Stimulated activated CD8-positive, alpha-beta memory T cell treated with anti-CD3 and anti-CD28 coated beads, Interleukin-7, amount 100 ng/mL, for 24 hours (primary cell): ENCODE measurements at places on chromosomes 2 and 18.

DNA sequence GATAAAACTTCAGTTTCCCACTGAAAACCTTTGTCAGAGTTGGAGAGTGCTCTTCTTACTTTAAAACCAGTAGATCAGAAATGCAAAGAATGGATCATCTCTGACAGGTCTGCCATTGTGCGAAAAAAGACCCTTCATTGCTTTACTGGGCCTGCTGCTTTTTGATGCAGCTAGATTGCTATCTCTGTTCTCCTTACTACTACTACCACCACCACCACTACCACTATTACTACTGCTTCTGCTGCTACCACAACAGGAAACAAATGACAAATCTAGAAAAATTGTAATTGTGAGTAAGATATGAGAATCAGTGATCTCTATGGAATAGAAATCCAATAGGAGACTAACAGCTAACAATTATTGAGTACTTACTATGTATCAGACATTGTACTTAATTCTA lies 85.8 kb downstream of the PKP4 start:
- no peak for DNase-seq

DNA sequence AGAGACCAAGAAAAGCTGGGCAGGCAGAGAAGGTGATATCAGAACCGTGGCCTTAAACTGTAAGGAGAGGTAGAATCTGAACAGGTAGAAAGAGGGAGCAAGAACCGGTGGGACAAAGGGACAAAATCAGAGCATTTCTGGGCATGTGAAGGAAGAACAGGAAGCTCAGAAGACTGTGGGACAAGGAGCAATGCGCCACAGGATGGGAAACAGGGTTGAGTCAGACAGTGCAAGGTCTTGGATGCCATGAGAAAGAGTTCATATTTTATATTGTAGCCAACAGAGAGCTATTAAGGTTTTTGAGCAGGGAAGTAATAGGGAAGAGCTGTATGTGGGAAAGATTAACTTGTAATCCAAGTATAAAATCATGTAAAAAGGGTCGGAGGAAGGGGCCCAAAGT lies 106.4 kb upstream of the UGP2 start:
- DNase-seq = no peak

DNA sequence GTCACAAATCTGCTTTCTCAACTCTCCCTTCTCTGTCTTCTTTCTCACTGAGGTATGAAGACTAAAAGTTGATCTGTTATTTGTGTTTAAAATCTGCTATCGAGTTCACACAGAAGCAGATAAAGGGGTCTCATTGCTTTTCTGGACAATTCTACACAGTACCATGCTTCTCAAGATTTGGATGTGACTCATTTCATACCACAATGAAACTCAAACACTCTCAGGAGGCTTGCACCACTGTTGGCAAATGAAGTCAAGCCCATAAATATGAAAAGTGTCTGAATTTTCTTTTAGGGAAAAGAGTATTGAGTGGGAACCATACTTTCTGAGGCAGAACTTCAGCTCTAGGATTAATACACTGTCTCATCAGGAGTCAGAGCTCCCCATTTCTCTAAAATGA lies 274.6 kb upstream of the CYRIA start:
- no peak for DNase-seq

DNA sequence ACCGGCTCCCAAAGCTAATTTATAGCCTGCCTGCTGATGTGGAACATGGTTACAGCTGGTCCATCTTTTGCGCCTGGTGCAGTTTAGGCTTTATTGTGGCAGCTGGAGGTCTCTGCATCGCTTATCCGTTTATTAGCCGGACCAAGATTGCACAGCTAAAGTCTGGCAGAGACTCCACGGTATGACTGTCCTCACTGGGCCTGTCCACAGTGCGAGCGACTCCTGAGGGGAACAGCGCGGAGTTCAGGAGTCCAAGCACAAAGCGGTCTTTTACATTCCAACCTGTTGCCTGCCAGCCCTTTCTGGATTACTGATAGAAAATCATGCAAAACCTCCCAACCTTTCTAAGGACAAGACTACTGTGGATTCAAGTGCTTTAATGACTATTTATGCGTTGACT lies 51.4 kb downstream of the TMEM178A start:
- no peak for DNase-seq

GRCh38 chr2:37198681-37199065 lies 2.4 kb downstream of the CEBPZOS start:
- DNase-seq = no peak

- no peak for DNase-seq
These were observed 54.6 kb downstream of the OLA1 start for GRCh38 chr2:174193737-174194136.

GRCh38 chr18:63586966-63587365 lies at the start of gene SERPINB13:
SERPINB13 (plus strand) TSS chr18:63587343; CDS start chr18:63588668, 1,325 bp downstream.
- no peak for DNase-seq

- no peak for DNase-seq
These were observed 44.5 kb downstream of the ABHD3 start for GRCh38 chr18:21660078-21660477.

DNA sequence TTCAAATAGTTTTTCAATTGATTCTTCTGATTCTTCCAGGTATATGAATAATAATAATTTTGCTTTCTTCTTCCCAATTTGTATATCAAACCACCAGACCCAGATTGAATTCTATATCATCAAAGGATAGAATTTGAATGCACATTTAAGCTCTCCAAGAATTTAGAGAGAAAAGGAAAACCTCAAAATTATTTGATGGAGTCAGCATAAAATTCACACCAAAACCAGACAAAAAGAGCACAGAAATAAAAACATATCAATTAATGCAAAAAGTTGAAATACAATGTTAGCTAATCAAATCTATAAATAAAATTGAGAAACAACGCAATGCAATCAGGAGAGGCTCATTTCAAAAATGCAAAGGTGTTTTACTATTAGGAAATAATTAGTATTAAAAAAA lies 248.0 kb upstream of the HS6ST1 start:
- DNase-seq = no peak

DNA sequence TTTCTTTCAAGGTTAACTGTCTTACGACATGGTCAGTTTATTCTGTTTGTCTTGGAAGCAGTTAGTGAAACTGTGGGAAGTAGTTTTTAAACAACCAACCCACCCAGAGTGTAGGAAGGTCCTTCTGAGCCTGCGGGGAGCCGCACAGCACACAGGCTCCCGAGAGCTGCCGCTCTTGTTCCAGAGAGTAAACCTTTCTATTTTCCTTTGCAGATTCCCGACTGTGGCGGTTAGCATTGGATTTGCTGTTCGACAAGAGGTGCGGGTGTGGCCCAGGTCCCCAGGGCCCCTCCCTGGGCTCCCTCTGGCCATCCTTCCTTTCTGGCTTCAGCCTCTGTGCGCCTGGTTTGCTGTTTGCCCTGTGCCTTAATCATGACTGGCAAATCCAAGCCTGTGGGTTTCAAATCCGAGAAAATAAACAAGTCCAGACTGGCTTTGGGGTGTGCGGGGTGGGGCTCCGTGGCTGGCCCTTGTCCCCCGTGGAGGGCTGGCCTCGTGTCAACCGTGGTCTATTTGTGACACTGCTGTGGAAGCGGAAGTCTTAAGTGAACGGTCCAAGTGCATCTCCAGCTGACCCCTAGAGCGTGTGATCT lies 30.7 kb downstream of the IMPA2 start:
- DNase-seq = no peak

GRCh38 chr18:50707855-50708469 lies 111.9 kb downstream of the MRO start:
- no peak for DNase-seq

DNA sequence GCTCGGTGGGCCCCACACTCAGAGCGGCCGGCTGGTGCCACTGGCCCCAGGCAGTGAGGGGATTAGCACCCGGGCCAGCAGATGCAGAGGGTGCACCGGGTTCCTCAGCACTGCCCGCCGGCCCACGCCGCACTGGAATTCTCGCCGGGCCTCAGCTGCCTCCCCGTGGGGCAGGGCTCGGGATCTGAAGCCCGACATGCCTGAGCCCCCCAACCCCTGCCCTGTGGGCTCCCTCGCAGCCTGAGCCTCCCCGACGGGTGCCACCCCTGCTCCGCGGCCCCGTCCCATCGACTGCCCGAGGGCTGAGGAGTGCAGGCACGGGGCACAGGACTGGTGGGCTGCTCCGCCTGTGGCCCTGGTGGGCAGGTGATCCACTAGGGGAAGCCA lies 37.6 kb upstream of the TWSG1 start:
- no peak for DNase-seq

DNA sequence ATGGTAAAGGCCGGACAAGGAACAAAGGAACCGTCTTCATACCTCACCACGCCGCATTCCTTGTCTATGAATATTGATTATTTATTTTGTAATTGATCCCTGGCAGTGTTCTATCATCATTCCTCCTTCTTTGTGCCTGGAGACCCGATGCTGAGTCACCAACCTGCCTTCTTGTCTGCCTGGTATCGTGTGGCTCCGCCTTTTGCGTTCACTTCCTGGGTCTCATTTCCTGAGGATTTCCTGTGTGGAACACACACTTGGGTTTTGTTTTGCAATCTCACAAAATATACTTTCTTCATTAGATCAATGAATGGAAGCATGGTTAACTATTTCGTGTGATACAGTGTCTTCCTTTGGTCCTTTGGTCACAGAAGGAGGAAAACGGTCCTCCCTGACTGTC lies 95.5 kb upstream of the SNTG2 start:
- no peak for DNase-seq

GRCh38 chr2:159856760-159857159 lies 58.8 kb upstream of the CD302 start:
- no peak for DNase-seq

DNA sequence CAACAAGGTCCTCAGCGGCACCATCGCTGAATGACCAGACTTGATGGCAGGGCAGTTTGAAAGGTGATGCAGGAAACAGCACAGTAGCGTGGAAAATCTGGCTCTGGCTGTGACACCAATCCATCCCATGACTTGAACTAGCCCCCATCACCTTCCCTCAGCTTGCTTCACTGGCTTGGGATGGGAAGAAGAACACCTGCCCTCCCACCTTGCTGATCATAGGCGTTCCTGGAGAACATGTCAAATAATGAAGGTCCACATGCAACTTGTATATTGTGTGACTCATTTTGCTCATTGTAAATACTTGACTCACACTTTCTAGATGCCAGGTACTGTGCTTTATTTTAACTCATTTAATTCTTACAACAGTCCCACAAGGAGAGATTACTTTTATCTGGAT lies 292.4 kb upstream of the SPRED2 start:
- DNase-seq = no peak

- DNase-seq = no peak
These were observed 33.2 kb upstream of the ID2 start for GRCh38 chr2:8648441-8649213.

DNA sequence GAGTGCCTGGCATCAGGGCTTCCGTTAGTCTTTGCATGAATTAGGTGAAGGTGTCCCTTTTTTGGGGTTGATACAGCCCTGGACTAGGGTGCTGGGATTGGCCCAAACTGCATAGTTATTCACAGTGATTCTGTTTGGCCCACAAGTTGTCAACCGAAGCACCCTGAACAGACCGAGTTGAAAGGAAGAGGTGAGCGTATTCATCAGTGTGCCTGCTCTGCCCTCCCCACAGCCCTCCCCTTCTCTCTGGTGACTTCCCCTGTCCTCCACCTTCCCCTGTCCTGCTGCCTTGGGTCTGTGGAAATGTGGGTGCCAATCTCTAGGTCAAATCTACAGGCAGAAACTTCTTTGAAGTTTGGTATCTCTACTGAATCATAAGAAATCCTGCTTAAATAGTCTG lies 330.5 kb downstream of the DYSF start:
- DNase-seq = no peak

DNA sequence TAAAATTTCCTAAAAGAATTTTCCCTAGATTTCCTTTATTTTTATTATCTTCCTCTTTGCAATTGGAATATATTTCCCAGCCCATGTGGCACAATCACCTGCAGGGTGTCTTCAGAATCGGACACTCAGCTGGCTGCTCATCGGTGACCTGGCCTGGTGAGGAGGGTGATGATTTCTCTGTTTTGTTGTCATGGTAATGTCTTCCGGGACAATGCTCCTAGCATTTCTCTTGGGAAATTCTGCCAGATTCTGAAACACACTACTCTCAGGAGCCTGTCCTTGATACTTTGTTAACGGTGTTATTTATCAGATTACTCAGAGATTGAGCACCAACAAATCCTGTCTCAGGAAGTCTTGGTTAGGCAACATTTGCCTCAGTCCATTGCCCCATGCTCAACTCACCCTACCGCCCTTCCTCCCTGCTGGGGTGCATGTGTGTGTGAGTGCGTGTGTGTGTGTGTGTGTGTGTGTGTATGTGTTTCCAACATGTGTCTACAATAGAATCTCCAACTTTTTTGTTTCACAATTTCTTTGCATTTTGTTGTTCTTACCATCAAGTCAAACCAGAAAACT lies 70.3 kb downstream of the MYT1L start:
- no peak for DNase-seq

- no peak for DNase-seq
These were observed 414.4 kb upstream of the ACVR2A start for GRCh38 chr2:147430408-147430807.

DNA sequence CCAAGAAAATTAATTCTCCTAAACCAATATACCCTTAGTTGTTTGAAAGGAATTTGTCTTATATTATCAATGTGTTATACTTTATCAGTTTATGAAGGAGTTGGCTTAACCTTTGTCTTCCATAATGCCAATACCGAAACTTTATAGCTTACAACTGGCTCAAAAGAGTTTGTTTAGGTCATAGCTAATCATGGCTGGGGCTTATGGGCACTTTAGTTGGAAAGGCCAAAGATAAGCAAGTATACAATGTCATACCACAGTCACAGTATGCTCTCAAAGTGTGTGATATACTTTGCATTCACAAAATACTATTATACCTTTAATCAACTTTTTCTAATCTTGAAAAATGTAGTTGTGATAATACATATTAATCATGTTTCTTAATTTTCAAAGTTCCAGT lies 2.3 kb downstream of the KLHL41 start:
- no peak for DNase-seq

- no peak for DNase-seq
These were observed 20.5 kb downstream of the ODC1 start for GRCh38 chr2:10427618-10427949.

DNA sequence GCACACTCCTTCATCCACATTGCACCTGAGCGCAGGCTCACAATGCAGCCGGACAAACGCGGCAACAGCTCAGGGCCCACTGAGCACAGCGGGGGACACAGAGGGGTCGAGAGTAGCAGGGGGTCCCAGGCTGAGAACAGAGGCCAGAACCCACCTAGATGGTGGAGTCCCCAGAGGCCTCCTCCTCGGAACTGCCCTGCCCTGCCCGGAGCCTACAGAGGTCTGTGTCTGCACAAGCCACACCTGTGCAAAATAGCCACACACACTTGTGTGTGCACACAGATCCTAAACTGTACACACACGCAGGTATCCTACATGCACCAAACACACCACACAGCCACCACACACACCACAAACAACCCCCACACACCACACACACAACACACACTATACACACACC lies 72.8 kb downstream of the TMEM18 start:
- no peak for DNase-seq

DNA sequence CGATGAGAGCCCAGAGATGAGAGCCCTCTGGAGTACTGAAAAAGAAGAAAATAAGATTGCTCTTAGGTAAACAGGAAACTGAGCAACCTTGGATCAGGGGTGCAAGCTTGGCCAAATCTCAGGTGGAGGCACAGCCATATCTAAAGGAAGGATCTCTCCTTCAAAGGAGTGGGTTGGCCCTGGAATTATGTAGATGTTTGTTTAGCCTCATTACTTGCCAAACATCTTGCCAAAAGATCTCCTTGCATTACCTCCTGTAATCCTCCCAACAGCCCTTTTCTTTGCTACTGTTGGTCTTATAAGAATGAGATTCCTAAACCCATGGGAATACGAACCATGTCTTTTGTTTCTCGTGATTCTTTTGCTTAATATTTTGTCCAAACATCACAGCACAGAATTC lies 332.6 kb upstream of the NCKAP5 start:
- DNase-seq = no peak
